Activated T-helper 1 cell treated with anti-CD3 and anti-CD28 coated beads, Interleukin-12 subunit alpha, Interleukin-12 subunit beta, Interleukin-2, Interleukin-4 antibody, amounts not matched to agents 30 ng/mL and 10 ng/mL and 1 ng/mL, durations not matched to agents 14 hours and 24 hours and 36 hours (primary cell): ENCODE measurements at places on chromosomes 5 and 9.

GRCh38 chr9:134971196-134971595 lies 53.5 kb upstream of the FCN1 start:
- no peak for DNase-seq

DNA sequence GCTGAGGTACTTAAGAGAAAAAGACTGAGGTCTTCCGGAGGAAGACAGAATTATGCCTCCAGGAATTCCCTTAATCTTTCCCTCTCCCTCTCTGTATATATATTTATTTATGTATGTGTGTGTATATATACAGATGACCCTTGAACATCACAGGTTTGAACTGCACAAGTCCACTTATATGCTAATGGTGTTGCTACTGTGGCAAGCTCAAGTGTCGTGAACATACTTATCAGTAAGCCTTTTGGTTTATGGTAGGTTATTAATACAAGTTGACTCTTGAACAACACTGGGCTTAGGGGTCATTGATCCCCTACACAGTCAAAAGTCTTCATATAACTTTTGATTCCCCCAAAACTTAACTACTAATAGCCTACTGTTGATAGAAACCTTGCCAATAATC lies 106.8 kb downstream of the NUDT12 start:
- no peak for DNase-seq

- no peak for DNase-seq
These were observed 44.3 kb upstream of the SLC12A7 start for GRCh38 chr5:1156033-1156753.

- DNase-seq: no peak
These were observed 57.2 kb upstream of the DHFR start for GRCh38 chr5:80711938-80712337.

DNA sequence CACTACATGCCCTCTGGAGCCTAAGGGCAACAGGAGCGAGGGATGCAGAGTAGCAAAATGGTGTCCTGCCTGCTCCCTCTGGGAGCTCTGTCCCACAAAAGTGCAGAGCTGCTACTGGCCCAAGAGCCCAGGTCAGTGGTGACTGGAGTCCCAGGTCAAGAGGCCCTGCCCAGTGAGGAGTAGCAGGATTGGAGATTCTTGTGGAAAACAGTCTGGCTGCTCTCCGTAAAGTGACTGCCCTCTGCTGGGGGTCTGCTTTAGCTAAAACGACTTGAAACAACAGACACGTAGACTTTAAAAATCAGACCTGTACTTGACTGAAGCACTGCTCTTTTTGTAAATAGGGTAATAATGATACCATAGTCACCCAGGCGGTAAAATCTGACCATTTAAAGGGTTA lies 917.0 kb downstream of the MAT2B start:
- DNase-seq: no peak

GRCh38 chr5:34624691-34625090 lies 31.4 kb upstream of the RAI14 start:
- no peak for DNase-seq

DNA sequence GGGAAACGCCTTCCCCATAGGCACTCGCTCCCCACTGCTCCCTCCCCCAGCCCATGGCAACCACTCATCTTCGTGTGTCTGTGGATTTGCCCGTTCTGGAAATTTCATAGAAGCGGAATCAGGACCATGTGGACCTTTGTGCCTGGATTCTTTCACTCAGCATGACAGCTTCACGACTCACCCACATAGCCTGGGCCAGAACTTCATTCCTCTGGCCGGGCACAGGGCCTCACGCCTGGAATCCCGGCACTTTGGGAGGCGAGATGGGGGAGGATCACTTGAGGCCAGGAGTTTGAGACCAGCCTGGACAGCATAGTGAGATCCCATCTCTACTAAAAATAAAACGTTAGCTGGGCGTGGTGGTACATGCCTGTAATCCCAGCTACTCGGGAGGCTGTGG lies 12.1 kb upstream of the DIPK1B start:
- no peak for DNase-seq

DNA sequence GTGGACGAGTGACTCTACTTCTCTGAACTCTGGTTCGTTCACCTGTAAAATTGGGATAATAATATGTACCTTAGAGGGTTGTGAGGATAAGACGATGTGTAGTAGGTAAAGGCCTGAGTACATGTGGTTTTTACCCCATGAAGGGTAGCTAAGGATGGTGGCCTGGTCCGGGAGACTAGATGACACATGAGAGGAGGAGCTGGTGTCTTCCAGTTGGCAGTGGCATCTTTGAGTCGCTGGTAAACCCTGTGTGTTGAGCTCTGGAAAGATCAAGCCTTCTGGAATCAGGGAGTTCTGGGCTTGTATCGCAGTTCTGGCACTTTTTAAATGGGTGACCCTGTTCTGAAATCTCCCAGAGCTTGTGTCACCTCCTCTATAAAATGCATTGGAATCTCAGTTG lies 166.4 kb upstream of the ZNF618 start:
- no peak for DNase-seq

- no peak for DNase-seq
These were observed 18.2 kb downstream of the FAF2 start for GRCh38 chr5:176466245-176466871.

DNA sequence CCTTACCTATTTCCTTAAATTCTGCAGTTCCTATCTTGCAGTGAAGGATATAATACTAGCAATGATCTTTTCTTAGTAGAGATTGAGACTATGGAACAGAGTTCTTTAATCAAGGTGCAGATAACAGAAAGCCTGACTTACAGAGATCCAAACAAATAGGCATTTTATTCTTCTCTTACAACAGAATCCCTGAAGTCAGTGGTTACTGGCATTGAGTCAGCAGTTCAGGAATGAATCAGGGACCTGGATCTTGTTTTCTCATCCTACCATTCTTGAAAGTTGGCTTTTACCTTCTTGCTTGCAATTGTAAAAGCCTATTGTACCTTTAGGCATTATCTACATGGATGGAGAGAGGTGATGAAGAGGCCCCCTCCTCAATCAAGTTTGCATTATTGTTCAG lies 47.5 kb upstream of the TLE4 start:
- DNase-seq: no peak

- no peak for DNase-seq
These were observed 22.4 kb downstream of the BOD1 start for GRCh38 chr5:173594061-173594460.

GRCh38 chr5:112857866-112858265 lies 3.2 kb upstream of the SRP19 start:
- no peak for DNase-seq

DNA sequence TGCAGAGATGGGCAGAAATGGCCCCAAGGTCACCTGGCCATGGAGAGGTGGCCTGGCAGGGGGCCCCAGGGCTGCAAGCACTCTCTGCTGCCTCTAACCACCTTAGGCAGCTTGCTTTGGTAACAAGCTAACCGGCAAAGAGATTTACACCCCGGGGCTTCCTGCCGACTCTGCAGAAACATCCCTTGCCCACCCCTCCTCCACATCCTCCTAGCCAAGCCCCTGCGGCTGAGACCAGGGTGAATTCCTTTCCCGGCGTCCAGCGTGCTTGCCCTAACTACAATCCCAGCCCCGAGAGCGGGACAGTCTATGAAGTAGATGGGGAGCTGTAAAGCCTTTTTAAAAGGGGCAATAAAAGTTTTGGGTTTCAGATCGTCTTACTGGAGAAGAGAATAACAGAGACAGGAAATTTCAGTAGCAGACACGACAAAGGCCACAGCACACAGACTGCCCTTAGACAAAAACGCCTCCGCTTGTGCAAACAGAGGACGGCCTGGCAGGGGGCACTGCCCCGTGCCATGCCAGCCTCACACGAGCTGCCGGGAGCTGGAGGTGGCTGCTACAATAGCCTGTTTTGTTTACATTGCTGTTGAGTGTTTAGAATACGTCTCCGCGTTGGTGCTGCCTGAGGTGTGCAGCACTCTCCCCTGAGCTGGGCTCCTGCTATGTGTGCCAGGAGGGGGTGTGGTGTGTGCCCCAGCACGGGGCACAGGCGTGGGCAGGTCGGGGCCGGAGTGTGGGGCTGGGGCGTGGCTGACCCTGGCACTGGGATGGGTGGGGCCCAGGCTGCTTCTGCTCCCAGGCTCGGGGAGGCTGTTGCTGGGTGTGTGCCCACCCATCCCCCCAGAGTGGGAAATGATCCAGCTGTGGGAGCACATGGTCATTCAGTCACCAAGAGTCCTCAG lies 15.3 kb downstream of the MYMK start:
- DNase-seq: no peak

GRCh38 chr5:100667161-100667630 lies 132.0 kb downstream of the FAM174A start:
- no peak for DNase-seq
